Activated naive CD4-positive, alpha-beta T cell treated with anti-CD3 and anti-CD28 coated beads, Interleukin-2, amount 10 ng/mL, durations not matched to agents 7 days and 5 days (primary cell): ENCODE measurements at places on chromosomes 5 and 9.

DNA sequence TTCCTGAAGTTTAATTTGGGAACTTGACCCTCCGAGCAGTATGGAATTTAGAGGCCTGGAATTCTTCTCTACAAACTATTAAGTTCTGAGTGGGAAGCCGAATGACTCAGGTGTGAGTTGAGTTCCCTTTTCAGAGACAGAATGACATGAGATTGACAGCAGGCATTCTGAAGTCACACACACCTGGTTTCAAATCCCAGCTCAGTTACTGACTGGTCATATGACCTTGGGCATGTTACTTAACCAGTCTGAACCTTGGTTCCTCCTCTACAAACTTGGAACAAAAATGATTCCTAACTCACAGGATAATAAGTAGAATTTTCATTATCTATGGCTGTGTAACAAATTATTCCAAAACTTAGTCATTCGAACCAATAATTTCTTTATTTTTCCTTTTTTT lies 45.5 kb upstream of the GPBP1 start:
- no peak for DNase-seq

- no peak for DNase-seq
Measured at GRCh38 chr5:134833340-134834032, 12.3 kb upstream of the C5orf24 start.

DNA sequence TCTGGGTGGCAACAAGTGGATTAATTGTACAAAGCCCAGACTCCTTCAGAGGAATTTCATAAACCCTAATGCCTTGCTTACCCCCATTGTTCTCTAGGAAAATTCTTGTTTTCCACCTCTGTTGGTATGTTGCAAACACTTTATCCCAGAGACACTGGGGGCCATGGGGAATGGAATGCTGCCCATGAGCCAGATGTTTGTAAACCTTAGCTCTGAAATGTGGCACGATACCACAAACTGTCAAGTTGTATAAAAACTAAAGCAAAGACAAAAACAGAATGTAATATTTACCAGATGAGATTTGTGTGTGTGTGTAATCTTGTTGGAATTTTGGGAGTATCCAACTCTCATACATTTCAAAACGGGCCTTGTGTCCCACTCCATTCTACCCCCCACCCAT lies 465.0 kb downstream of the EBF1 start:
- DNase-seq = no peak

DNA sequence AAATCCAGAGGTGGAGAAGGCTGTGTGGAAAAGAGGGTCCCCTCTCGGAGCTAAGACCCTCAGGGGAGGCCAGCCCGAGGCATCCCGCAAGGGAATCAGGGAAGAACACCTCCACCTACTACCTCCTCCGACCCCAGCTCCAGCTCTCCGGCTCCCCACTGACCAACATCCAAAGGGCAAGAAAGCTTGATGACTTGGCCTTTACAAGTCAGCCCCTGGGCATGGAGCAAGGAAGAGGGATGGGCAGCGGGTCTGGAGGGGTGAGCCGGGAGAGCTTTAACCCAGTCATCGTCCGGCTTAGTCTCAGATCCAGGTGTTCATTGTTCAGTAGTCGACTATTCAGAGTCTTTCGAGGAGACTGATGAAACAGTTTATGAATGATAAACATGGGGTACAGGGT lies 32.1 kb downstream of the ERAP1 start:
- DNase-seq = no peak

- DNase-seq = no peak
Measured at GRCh38 chr5:96721351-96721977, 59.3 kb downstream of the CAST start.

GRCh38 chr5:134020188-134020587 lies 15.4 kb upstream of the VDAC1 start:
- no peak for DNase-seq

DNA sequence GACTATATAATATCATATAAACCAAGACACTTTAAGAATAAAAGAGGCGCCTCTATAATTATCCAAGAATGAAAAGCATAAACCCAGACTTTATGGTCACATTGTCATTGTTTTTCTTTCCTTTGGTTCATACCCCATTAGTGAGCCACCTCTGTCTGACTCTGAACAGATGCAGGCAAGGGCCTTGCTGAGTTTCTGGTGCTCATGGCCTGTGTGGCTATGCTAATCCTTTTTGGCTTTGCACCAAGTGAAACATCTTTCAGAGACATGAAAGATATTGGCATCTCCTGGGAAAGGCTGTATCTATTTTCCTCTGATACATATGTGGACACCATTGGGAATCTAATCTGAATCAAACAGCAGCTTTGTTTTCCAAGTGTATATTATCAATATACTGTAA lies 222.5 kb downstream of the CHSY3 start:
- DNase-seq = no peak

DNA sequence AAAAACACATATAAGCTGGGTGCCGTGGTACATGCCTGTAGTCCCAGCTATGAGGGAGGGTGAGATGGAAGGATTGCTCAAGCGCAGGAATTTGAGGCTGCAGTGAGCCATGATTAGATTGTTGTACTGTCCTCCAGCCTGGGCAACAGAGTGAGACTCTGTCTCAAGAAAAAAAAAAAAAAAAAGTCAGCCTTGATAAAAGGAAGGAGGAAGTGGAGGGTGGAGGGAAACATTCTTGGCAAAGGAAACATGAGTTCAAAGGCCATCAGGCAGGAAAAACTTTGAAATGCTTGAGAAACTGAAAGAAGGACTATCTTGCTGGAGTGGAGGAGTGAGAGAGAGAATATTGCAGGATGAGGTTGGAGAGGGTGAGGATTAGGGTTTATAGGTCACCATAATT lies 18.3 kb upstream of the ANKHD1 start:
- no peak for DNase-seq

- no peak for DNase-seq
Measured at GRCh38 chr5:171954721-171955120, 51.7 kb downstream of the FBXW11 start.

- DNase-seq = no peak
Measured at GRCh38 chr9:29456940-29457339, 1883.7 kb upstream of the C9orf72 start.

- no peak for DNase-seq
Measured at GRCh38 chr9:112554516-112554915, 67.9 kb downstream of the KIAA1958 start.

DNA sequence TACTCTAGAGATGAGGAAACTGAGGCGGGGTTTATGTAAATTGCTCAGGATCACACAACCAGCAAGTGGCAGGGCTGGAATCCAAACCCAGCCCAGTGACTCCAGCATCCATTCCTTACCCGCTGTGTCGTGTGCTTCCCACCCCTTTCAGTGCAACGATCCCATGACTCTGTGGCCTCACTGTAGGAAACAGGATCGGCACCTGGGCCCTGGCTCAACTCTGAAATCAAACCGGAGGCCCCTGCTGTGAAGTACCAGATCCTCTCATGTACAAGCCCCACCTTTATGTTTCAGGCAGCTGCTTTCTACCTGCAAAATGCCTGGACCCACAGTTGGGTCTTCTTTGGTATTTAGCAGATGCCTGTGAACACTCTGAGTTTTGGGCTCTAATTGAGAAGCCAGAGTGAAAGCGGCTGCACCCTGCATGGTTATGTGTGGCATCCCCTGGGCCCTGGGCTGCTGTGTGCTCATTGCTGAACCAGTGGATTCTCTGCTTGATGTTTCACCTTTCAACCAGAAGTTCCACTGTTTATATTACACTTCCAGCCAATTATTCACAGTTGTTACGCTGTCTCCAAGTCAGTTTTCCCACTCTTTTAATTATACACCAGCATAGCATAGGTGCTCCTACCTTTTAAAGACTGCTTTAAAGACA lies 36.7 kb downstream of the ABLIM3 start:
- no peak for DNase-seq

DNA sequence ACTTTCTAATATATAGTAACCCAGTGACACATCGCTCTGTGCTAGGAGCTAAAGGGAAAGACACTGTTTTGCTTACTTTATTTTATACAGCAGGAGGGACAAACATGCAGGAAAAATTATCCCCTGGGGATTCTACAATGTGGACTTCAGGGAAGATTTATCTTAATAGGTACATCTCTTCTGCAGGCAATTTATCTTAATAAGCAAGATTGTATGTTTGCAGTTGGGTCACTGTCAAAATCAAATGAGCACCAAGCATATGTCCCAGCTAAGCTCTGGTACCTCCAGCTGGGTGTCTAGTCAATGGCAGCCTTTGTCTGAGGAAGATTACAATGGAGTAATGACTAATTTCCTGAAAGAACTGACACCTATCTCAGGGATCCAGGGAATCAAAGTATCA lies 309.9 kb upstream of the PANK3 start:
- no peak for DNase-seq
